ENCODE measurements at places on chromosomes 11 and 22. TPM values are rescaled to one million over a fixed set of nuclear protein-coding genes. Genes with fewer than 3 reads are reported as not detected.
A peak's percentile ranks its signal among the peaks of the same experiment; 100 is the strongest.

COPB1 gene
- polyA plus RNA-seq, result 47.8 TPM

DNA sequence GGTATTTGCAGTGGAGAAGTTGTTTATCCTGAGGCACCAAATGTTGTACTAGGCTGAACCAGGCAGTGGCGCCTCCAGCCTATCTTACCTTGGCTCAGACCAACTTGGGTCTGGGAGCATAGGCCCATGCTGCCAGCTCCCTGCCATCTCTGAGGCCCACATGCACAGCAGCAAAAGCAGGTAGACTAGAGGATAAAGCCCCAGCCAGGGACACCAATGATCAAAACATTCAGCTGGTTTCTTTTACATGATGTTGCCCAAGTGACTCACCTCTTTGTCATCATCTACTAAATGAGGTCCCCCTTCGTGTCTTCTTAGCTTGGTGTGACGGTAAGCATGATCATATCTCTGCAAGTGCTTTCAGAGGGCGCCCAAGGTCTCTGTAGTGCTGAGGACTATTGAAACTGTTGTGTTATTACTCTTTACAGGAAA is 112.1 kb upstream of the DRD2 start:
- no peak for DNase-seq

MIAT gene
- polyA plus RNA-seq, result 0.03 TPM

HMOX1 gene
- 77.4 TPM for polyA plus RNA-seq

DNA sequence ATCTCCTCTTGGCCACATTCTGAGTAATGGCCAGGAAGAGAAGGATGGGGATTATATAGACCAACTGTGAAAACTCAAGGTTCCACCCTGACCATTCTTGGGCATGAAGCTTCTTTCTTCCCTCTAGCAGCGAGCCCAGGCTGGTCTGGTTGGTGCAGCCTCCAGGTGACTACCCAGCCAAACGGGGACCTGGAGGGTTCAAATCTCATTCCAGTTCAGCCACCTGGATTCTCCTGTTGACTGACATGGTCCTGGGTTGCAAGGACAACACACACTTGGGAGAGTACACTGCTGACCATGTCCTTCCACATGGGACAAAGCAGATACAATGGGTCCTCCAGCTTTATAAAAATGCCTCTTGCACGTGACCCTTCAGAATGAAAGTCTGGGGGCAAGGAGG is 67.0 kb downstream of the SHANK2 start:
- DNase-seq, result no peak

GGTLC2 gene
- polyA plus RNA-seq, result not detected

GRCh38 chr11:76834151-76834550 is 26.6 kb upstream of the ACER3 start:
- no peak for DNase-seq

OR8J1 gene
- polyA plus RNA-seq, result not detected

TBX1 gene
- polyA plus RNA-seq, result 11.0 TPM

- no peak for DNase-seq
Measured at GRCh38 chr11:106983261-106983660, 35.0 kb downstream of the GUCY1A2 start.

DNA sequence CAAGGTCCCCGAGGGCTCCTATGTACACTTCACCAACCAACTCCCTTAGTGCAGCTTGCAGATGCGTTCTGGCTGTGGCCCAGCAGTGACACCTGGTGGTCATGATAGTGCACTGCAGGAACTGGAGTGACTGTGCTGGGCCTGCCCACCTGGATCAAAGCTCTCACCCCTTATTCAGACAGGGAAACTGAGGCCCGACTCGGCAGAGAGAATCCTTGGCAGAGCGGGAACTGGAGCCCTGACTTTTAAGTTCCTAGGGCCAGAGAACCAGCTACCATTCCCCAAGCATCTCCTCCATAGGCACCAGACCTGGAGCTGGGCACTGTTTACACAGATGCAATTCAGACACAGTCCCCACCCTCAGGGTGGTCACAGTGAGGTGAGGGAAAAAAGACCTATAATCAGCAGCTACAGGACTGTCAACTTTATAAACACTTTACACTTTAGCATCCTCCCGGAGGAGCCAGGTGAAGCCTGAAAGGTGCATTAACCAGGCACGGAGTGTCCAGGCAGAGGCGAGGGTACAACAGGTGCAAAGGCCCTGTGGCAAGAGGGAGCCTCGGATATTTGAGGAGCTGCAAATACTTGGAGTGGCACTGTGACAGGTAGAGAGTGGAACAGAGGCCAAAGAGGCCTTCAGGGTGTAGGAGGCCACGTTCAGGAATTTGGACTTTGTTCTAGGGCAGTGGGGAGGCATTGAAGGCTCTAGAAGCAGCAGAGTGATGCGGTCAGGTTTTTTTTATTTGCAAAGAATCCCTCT is 22.0 kb downstream of the RHBDD3 start:
- DNase-seq, result peak; percentile 58

DNA sequence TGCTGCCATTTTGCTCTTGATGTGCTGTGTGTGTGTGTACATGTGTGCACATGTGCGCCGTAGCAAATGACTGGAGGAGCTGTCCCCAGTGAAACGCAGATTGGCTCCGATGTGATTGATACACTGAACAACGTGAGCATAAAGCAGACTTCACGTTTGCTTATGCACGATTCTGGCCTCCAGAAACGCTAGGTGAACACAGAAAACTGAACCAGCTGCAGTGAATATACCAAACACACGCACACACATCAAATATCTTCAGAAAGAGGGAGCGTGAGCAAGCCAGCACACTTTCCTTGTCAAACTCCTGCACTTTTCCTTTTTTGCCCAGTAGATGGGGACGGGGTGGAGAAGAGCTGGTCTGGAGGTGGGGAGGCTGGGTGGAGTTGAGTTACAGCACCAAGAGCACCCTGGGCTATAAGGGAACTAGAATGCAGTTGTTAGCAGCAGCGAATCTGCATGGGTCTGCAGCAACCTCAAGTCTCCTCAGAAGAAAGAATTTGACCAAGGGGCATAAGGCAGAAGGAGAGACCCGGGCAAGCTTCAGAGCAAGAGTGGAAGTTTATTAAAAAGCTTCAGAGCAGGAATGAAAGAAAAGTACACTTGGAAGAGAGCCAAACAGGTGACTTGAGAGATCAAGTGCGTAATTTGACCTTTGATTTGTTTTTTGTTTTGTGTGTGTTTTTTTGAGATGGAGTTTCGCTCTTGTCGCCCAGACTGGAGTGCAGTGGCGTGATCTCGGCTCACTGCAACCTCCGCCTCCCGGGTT is 77.8 kb upstream of the CADM1 start:
- DNase-seq, result no peak

CRYBB1 gene
- not detected for polyA plus RNA-seq

DNA sequence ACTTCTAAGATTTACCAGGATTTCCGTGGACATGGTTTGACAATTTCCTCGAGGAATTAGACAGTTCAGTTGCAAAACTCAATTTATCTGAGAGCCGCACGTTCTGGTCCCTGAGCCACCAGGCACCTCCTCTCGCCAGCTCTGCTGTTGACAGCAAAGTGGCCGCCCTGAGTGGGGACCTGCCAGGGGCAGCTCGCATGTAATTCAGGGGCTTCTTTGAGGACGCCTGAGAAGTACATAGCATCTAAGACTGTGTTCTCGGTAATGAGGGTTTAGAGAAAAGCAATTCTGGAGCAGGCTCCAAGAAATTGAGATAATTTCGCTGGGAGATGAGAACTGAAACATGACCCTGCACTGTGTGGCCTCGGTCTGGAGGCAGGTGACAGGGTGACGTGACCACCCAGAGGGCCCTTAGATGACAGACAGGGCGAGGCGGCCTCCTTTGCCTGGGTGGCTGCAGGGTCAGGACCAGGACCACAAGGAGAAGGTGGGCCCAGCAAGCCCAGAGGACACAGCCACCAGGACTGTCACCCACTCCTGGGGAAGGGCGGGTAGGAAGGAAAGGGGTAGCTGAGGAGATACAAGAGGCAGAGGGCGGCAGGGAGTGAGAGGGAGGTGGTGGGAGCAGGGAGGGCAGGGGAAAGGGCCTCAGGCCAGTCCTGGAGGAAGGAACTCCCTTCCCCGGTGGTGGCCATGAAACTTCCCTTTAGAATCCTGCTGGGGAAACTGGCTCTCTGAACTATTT is 55.0 kb downstream of the RTL6 start:
- no peak for DNase-seq

DNA sequence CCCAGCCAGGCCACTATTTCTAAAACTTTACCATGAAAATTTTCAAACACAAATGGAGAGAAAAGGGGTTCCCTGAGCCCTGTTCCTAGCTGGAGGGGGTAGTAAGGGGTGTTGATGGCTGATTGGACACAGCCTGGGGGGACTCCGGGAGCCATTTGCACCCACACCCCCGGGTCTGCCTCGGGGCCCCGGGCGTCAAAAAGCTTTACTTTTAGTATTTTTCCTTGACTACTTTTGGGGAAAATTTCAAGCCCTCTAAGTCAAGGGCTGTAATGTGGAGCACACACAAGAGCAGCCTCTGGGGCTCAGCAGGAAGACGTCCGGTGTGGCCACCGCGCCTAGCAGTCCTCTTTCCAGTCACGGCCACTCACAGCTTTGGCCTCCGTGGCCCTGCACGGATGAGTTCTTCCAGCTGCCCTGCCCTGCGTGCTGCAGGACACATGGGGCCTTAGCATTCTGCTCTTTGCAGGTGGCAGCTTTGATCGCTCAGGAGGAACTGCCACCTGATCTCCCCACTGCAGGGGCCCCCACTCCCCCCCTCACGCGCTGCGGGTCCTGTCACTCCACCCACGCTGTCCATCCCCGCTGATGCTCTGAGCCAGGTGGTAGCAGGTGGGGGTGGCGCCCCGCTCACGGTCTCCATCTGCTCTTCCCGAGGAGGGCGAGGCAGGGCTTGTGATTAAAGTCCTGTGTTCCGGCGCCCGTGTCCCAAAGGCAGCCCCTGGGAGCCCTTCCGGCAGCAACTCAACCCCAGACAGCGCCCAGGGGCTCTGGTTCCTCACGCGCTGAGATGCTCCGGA is 14.4 kb downstream of the RNH1 start:
- DNase-seq, result no peak

DEFB131B gene
- not detected for polyA plus RNA-seq

DNA sequence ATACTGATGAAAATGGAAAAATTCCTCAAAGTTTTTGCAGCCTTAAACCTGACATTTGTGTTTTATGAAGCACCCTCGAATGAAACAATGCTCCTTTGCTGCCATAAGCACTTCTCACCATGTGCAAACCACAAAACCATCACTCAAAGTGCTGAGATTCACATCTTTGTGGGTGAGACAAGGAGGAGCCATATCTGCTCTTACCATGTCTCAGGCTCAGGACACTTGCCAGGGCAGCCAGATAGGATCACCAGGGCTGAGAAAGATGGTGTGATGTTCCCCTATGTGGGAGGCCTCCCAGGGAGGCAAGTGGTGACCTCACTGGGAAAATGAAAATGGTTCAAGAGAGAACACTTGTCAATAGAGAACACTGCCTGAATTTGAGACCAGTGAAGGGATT is 120.4 kb downstream of the CCDC34 start:
- no peak for DNase-seq

GRCh38 chr11:36008584-36008983 is 64.7 kb downstream of the LDLRAD3 start:
- DNase-seq, result peak; percentile 84

DNA sequence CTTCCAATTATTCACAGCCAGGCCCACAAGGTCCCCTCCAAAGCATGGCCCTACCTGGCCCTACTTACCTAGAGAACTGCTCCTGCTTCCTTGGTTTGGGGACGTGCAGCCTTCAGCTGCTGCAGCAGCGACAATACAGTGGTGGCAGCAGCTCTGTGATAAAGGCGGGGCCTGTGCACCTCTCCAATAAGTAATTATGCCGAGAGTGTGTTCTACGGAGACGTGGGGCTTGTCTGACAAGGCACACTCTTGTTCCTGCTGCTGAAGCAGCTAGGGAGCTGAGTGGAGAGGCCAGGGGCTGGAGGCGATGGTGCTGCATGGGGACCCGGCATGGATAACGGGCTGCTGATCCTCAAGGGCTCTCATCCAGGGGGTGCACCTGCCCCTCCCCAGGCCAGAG is 98.0 kb upstream of the THY1 start:
- DNase-seq, result no peak

Data from endothelial cell of umbilical vein (primary cell).